ENCODE measurements at places on chromosomes 3 and 15. TPM values are rescaled to one million over a fixed set of nuclear protein-coding genes. Genes with fewer than 3 reads are reported as not detected.

DNA sequence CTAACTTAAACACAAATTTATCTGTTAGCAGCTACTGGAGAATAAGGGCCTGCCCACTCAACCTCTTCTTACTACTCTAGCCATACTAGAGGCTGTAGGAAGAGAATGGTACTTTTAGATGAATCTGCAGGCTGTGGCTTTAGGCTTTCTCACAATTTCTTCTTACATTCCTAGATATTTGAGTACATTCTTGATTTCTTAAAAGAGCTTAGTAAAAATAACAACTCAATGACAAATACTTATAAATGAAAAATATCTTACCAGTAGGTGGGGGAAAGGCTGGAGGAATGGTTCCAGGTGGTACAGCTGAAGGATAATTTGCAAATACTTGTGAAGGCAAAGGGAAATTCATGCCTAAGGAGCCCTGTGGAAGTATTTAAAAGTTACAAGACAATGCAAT, 92.9 kb upstream of the GK5 start:
- DNase-seq, result no peak

- no peak for DNase-seq
Measured at GRCh38 chr3:50300681-50301254, 1.6 kb upstream of the HYAL3 start.

DNA sequence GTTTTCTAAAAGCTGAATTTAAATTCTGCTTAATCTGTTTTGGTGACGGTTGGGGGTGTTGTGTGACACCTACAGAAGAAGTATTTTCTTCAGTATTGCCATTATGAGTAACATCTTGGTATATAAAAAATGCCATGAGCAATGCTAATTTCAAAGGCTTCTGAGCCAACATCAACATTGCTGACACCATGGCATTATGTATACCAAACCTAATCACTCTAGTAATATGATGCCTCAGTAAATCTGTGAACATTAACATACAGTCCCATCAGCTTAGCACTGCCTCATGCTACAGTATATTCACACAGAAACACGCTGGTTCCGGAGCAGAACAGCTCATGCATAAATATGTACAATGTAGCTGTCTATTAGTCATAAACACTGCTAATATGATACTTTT, 75.8 kb downstream of the ZPLD1 start:
- no peak for DNase-seq

DNA sequence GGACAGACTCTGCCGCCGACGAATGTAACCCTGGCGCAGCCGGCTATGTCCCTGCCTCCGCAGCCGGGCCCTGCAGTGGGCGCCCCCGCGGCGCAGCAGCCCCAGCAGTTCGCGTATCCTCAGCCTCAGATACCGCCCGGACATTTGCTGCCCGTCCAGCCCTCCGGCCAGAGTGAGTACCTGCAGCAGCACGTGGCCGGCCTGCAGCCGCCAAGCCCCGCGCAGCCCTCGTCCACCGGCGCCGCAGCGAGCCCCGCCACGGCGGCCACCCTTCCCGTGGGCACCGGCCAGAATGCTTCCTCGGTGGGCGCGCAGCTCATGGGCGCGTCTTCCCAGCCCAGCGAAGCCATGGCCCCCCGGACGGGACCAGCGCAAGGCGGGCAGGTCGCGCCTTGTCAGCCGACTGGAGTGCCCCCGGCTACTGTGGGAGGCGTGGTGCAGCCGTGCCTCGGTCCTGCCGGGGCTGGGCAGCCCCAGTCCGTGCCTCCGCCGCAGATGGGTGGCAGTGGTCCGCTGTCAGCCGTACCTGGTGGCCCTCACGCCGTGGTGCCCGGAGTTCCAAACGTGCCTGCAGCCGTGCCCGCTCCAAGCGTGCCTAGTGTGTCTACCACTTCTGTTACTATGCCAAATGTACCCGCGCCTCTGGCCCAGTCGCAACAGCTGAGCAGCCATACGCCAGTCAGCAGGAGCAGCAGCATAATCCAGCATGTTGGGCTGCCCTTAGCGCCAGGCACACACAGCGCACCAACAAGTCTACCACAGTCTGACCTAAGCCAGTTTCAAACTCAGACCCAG, 2.4 kb downstream of the TSC22D2 start:
- DNase-seq, result peak; percentile 37

- no peak for DNase-seq
Measured at GRCh38 chr15:80530737-80531365, 126.7 kb downstream of the ARNT2 start.

- peak; percentile 95 for DNase-seq
Measured at GRCh38 chr15:32802286-32802936, 84.6 kb downstream of the GREM1 start.

DNA sequence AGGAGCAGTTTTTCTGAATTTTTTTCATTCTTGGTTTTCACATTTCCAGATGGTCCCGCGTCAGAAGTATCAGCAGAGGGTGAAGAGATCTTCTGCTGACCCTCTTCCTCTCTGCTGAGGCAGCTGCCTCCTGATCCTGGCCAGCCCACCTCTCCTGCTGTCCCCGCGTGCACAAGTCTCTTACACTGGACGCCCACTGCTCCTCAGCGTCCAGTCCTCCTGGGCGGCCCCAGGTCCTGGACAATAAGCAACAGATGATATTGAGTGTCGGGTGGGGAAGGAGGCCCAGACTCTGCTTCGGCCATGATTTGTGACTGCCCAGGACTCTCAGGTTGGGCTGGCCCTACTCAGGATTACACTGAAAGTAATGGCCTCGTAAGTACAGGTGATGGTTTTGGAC, 50.1 kb downstream of the KLHL25 start:
- no peak for DNase-seq

GRCh38 chr3:46314517-46314916, 39.4 kb upstream of the CCR2 start:
- DNase-seq, result no peak

- peak; percentile 59 for DNase-seq
Measured at GRCh38 chr15:68484696-68485400, 52.9 kb upstream of the ITGA11 start.

- DNase-seq, result no peak
Measured at GRCh38 chr15:38651328-38652038, 86.9 kb upstream of the RASGRP1 start.

GRCh38 chr3:118912188-118912587, 122.5 kb downstream of the IGSF11 start:
- DNase-seq, result no peak

DNA sequence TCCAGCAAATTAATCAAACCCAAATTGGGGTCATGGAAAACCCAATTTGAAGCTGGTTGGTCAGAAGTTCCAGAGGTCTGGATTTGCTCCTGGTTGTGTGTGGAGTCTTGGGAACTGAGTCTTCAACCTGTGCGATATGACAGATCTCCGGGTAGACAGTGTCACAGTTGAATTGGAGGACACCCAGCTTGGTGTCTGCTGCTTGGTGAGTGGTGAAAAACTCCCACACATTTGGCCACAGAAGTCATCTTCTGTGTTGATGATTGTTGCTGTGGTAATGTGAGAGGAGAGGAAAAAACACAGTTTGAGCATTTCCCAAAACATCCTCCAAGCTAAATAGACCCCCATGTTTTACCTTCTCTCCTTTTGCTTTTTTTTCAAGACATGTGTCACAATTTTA, 218.1 kb downstream of the TP63 start:
- DNase-seq, result no peak

- no peak for DNase-seq
Measured at GRCh38 chr3:182121401-182121800, 409.7 kb downstream of the SOX2 start.

GRCh38 chr3:180048103-180048502, 11.4 kb upstream of the PEX5L start:
- no peak for DNase-seq

DNA sequence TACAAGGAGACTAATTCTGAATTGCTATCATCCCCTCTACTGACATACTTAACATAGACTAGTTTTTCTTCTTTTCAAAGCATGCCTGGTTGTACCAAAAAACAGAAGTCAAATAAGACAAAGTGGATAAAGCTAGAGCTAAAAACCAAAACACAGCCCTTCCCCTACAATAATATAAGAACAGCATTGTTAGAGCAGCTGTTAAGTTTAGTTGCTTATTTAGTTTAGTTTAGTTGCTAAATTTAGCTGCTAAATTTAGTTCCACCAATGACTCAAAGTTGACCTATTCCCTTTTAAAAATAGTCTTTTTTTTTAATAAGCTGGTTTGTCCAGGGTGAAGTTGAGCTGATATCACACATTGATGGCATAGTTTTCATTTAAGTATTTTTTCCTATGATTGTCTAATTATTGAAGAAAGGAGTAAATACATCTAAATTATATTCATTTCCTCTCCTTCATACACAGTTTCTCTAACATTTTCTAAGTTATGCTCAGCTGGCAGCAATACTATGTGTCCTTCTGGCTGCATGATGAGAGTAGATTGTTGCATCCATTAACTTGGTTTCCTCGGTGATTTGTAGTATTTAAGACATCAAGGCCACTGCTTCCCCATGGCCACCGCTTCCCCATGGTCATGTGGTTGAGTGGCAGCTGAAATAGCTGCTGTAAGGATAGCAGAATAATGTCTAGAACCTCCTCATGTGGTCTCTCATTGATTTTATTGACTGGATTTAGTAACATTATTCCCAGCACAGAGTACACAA, 718.6 kb upstream of the NECTIN3 start:
- no peak for DNase-seq

HCN4 gene
- 0.04 TPM for total RNA-seq

RHCG gene
- total RNA-seq, result not detected

GOLGA6D gene
- total RNA-seq, result not detected

CAMK2N2 gene
- 1.6 TPM for total RNA-seq

IMPG2 gene
- total RNA-seq, result 0.08 TPM

Measured in H4 (cell line).